Lower leg skin (tissue), 4 donors: ENCODE measurements at places on chromosomes 1 and 21. TPM values are rescaled to one million over a fixed set of nuclear protein-coding genes. Genes with fewer than 3 reads are reported as not detected.

Gene TRIM46
- total RNA-seq = not detected

Gene GSTM5
- 1.9 TPM for total RNA-seq

Gene MYCL
- 103 TPM for total RNA-seq

Gene FMO1
- total RNA-seq = 3.4 TPM

Gene SLAMF8
- 7.8 TPM for total RNA-seq

Gene HHIPL2
- total RNA-seq = not detected

DNA sequence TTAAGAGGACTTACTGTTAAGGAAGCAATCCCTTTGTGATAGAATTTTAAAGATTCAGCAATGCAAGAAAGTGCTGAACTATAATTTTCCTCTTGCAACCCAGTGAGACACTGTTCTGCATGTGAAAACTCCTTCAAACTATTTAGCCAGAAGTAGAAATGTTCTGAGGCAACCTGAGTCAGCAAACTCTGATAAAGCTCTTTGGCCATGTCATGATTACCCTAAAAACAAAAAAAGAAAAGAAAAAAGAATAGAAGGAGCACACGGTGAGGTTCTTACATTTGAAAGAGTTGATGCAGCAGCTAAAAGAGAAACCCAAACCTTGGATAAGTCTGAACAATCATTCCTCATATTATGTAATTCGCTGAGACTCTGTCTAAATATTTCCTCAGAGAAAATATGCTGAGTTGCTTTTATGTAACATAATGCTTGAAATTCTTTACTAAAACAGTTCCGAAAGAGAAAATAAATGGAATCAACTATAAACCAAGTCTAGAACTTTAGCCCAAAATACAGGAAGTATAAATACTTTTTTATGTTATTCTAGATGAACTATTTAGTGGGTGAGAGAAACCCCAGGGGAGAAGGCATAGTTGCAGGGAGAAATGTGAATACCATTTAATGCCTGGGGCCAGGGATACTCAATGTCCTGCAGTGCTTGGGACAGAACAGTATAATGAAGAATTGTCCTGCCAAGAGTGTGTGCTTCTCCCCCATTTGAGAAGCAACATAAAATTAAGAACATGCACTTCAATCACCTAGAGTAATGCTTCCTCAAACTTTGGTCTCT is 60.0 kb downstream of the INTS7 start:
- DNase-seq = no peak

DNA sequence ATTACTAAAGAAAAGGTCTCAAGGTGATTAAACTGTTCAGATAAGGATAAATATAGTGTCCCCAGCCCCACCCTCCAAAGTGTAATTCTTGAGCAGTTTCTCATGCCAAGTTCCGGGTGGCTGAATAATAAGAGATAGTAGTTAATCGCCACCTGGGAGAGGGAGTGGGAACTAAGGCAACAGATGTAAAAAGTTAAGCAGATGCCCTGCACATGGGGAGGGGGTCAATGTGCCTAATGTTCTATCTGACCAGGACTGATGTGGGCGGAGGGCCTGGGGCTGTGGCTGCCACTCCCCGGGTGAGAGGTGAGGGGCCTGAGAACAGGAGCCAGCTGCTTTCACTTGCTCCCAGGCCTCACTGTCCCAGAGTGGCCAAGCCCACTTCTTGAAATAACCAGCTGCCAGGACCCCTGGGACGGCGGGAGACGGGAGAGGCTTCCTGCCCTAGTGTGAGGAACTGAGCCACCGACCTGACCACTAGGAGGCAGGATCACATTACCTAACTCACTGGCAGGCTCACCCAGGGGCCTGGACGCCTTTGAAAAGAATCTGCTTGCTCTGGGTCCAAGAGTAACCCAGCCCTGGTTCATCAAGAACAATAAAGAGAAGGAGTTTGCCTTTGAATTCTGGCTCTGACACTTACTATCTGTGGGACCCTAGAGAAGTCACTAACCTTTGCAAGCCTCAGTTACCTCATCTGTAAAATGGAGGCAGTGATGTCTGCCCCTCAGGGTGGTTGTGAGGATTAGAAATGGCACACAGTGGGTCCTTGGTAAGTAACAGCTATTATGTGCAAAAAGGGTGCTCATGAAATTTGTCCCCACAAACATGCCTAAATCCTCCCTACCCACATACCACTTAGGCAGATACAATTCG is 179.2 kb downstream of the ATG4C start:
- DNase-seq = no peak

DNA sequence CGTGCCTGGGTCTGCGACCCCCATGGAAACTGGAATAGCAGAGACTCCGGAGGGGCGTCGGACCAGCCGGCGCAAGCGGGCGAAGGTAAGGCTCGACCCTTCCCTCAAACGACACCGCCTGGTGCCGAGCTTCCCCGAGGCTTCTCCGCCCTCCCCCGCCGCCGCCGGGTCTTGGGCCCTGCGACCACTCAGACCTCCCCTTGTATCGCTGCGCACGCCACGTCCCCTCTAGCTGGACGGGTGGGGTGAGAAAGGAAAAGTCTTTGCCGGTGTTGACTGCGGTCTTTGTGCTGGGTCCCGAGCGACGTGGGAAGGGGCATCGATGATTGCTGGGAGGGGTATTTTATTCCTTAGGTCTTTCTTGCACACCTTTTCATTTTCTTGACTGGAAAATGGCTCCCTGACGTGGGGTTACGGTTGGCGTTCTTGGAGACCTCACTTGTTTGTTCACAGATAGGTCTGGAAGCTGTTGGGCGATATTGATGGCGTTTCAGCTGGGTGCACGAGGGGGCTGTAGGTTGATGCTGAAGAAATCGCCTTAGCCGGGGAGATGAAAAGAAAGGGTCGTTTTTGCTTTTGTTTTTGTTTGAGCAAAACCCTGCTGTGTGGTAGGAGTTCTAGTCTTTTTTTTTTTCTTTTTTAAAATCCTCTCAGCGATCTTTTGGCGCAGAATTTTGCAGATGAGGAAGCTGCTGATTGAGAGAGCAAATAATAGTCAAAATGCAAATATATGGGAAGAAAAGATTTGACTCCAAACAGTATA is 776 bp downstream of the KDM1A start:
- DNase-seq = peak; percentile 20

- DNase-seq = no peak
Measured at GRCh38 chr1:232998646-232999045, 48.2 kb downstream of the NTPCR start.

DNA sequence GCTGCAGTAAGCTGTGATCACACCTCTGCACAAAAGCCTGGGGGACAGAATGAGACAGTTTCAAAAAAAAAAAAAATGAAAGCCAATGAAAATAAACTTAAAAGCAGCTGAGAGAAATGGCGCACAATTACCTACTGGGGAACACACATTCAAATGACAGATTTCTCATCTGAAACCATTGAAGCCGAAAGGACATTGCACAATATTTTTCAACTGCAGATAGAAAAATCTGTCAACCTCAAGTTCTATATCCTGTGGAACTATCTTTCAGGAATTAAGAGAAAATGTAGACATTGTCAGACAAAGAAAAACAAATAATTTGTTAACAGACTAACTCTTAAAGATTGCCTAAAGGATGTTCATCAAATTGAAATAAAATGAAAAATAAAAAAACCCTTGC is 442.8 kb downstream of the MATN1 start:
- no peak for DNase-seq
